ENCODE measurements at places on chromosomes 1 and 21.

- DNase-seq = no peak
Measured at GRCh38 chr1:50605186-50605875, 182.1 kb upstream of the DMRTA2 start.

GRCh38 chr1:98045767-98046641 is 125.2 kb upstream of the DPYD start:
- DNase-seq = no peak

GRCh38 chr1:172380441-172381244 is 39.8 kb upstream of the C1orf105 start:
- DNase-seq = peak; percentile 16

- DNase-seq = no peak
Measured at GRCh38 chr1:24189528-24189927, 2.4 kb upstream of the IFNLR1 start.

GRCh38 chr1:13797397-13797796 is 97.4 kb downstream of the PRDM2 start:
- DNase-seq = no peak

DNA sequence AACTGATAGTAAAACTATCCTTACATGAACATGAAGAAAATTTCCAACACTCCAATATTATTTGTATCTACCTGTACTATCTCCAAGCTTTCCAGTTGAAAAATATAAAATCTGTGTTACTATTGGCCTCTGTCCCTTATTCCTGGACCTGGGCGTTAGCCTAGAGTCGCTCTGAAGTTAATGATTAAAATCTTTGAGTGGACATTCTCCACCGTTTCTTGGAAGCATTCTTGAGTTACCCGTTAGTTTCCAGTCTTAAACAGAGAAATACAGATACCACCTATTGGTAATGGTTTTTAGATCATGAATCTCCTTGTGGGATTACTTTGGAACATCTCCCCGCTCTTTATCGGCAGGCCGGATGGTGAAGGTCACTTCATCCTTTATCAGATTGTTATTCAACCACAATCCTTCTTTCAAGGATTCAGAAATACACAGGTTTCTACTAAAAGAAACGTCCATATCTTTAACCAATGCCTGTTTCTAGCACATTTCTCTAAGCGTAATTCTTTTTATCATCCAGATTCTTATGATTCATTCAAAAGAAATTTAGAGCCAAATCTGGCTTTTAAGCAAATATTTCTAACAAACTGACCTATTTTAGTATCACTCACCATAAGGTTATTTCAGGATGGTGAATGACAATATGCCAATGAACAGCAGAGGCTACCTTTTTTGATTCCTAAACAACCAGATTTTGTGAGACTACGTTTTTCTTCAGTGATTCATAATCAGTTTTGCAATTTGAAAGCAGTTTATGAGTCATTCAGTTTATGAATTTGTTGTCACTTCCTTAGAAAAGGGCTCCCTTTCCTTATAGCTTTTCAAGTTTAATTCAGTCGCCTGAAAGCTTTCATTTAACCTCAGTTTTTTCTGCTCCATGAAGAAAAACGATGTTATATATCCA is 70.2 kb upstream of the ERRFI1 start:
- DNase-seq = no peak

GRCh38 chr1:206556750-206557635 is 49.7 kb downstream of the RASSF5 start:
- DNase-seq = peak; percentile 80

DNA sequence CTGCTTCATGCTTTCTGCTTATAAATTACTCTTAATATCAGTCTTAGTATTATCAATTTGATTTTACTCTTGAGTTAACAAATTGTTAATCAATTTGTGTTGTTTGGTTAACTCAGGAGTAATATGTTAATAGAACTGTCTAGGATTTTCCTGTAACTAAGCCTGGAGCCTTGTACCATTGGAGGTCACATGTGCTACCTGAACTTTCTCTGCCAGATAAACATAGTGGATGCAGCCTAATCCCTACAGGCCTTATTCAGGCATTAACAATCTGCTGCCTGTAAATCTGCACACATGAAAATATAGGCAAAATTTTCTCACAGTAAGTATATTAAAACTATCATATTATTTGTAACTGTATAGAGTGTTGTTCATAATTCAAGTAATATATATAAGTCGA is 47.1 kb upstream of the TMPRSS2 start:
- DNase-seq = no peak

GRCh38 chr1:210302501-210302900 is 26.2 kb upstream of the HHAT start:
- no peak for DNase-seq

DNA sequence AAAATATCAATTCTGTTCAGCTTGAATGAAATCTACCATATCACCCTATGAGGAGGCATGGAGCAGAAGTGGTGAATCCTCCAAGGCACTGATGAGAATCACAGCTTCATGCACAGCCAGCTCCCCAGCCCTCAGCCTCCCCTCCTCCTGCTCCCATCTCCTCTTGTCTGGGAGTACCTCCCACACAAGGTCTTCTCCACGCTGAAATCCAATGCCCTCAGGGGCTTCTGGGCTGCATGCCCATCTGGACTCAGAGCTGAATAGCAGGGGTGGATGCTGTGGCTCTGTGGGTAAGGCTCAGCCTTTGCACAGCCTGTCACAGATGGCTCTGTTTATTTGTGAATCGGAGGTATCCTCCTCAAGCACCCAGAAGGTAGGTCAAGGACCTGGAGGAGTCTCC is 48.6 kb downstream of the KCNC4 start:
- no peak for DNase-seq

DNA sequence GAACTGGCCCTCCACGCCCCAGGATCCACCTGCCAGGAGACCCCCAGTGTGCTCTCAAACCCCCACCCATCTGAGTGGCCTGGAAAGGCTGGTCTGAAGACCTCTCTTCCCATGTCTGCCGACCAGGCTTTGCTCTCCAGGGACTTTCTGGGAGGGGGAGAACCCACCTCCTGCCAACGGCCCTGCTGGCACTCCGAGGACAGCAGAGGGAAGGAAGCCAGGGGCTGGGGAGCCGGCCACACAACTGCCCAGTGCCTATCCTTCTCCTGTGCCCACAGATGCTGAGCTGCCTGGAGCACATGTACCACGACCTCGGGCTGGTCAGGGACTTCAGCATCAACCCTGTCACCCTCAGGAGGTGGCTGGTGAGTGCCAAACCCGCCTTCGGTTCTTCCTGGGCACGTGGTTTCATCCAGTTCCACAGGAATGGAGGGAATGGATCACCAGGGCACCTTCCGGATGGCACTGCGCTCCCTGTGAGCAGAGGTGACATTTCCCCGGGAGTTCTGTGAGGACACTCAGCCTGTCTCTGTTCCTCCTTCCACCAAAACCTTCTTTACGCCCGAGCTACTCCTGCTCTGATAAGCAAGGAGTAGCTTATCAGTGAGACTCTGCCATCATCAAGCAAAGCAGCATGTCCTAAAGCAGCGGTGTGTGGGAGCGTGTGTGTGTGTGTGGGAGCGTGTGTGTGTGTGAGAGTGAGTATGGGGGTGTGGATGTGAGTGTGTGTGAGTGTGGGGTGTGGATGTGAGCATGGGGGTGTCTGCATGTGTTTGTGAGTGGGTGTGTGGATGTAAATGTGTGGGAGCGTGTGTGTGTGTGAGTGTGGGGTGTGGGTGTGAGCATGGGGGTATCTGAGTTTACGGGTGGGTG is 105.5 kb downstream of the PDE9A start:
- DNase-seq = no peak

DNA sequence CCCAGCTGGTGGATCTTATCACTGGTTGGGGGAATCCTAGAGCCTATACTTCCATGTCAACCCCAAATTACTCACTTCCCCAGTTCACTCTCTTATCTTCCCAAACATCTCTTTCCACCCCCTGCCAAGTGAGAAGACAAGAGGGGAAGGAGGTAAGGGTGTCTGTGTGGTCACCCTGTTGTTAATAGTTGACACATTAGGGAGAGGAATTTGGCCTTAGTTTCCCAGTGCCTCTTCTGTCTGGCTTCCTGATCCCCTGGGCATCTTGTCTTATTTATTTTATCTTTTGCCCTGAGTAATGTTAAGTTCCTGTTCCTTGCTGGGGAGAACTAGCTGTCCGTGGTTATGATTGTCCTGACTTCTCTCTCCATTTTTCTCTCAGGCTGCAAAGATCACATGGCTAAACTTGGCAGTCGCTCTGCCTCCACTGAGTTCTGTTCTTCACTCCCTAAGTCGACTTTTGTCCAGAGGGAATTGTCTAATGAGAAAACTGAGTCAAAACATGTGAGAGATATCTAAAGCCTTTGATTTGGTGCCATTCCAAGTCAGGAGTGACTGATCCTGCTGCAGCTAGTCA is 157.1 kb upstream of the SYT6 start:
- DNase-seq = no peak

- DNase-seq = no peak
Measured at GRCh38 chr1:246761396-246761795, 37.2 kb downstream of the SCCPDH start.

GRCh38 chr1:97869441-97869840 is 51.4 kb downstream of the DPYD start:
- no peak for DNase-seq

DNA sequence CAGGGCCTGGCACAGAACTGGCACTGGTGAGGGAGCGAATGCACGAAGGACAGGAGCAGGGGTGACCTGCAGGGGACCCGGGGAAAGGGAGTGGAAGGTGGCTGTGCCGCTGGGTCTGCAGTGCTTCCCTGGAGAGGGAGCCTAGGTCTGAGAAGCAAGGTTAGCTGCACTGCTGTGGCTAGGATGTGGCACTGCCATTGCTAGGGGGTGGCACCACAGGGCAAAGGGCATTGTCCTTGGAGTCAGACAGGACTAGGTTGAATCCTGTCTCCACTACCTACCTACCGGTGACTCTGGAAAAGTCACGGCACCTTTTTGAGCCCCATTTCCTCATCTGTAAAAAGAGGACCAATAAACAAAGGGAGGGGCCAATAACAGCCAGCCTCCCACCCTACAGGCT is 28.3 kb downstream of the SLC1A7 start:
- DNase-seq = no peak

DNA sequence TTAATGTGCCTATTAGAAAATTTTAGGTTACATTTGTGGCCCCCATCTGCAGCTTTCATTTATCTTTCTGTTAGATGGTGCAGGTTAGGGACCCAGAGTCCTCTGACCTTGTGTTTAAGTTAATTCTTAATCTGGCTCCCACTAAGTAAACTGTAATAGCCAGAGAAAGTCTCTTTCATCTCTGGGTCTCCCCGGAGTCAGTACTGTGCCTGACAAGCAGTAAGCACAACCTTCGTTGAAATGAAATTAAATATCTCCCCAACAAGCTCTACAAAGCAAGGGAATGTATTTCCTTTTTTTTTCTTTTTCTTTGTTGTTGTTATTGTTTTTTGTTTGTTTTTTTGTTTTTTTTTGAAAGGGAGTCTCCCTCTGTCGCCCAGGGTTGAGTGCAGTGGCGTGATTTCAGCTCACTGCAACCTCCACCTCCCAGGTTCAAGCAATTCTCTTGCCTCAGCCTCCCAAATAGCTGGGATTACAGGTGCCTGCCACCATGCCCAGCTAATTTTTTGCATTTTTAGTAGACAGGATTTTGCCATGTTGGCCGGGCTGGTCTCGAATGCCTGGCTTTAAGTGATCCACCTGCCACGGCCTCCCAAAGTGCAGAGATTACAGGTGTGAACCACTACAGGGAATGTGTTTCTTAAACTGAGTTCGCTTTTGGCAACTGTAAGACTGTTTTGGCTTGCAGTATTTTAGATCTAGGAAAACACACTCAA is 81.6 kb downstream of the HHIPL2 start:
- DNase-seq = no peak

DNA sequence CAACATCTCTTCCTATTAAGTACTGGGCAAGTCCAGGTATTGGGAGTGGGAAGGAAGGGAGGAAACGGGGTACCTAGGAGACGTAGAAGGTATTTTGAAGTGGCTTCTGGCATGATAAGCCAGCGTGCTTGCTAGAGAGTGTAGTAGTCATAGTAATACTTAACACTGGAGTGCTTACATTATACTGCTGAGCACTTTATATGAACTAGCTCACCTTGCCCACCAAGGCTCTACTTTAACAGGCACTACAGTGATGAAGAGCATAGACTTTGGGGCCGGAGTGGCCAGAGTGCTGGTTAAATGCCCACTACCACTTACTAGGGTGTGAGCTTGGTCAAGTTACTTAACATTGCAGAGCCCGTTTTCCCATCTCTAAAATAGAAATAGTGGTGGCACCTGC is 61.7 kb downstream of the ACP6 start:
- no peak for DNase-seq

DNA sequence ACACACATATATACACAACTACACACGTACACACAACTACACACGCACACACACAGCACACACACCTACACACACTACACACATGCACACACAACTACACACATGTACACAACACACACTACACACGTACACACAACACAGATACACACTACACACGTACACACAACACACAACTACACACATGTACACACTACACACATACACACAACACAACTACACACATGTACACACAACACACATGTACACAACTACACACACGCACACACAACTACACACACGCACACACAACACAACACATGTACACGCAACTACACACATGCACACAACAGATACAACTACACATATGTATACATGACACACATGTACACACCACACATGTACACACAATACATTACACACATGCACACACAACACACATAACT is 318.1 kb downstream of the CAMTA1 start:
- no peak for DNase-seq

DNA sequence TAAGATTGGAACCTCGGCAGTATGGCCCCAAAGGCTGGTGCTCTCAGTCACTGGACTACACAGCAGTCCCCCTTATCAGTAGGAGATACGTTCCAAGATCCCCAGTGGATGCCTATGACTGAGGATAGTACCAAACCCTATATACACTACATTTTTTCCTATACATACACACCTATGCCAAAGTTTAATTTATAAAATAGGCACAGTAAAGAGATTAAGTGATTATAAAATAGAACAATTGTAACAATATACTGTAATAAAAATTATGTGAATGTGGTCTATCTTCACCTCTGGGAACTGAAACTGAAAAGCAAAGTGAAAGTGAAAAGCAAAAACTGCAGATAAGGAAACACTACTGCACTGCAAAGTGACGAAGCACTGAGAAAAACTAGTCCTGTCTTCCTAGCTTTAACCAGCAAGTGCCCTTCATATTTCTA is 96.8 kb downstream of the INTS7 start:
- no peak for DNase-seq

DNA sequence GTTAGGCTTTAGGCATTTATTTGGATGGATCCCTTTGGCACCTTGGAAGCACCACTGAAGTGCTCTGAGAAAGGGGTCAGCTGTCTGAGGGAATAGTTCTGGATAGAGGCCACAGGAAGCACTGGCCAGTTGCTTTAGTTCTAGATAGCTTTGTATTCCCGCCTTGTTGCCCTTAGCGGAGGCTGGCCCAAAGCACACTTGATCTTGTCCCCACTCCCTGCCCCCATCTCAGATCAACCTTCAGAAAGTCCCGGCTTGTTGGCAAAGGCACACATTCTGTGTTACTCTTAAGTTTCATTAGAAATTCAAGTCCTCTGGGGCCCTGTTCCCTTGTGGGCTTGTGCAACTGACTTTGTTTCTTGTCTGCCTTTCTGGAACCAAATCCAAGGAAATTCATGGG is 15.2 kb upstream of the NBL1 start:
- DNase-seq = no peak

- DNase-seq = no peak
Measured at GRCh38 chr1:198701766-198702539, 63.1 kb downstream of the PTPRC start.

Measured in effector CD4-positive, alpha-beta T cell (primary cell).